Naive thymus-derived CD8-positive, alpha-beta T cell (primary cell): ENCODE measurements at places on chromosomes 6 and 20. TPM values are rescaled to one million over a fixed set of nuclear protein-coding genes. Genes with fewer than 3 reads are reported as not detected.

The SLC24A3 gene
- polyA plus RNA-seq, result not detected

The SRSF12 gene
- 0.05 TPM for polyA plus RNA-seq

The RCAN2 gene
- not detected for polyA plus RNA-seq

The DNAJC5 gene
- polyA plus RNA-seq, result 7.1 TPM

The SLC35F1 gene
- not detected for polyA plus RNA-seq

The NOX3 gene
- polyA plus RNA-seq, result not detected

The MYCT1 gene
- polyA plus RNA-seq, result not detected

The COL21A1 gene
- not detected for polyA plus RNA-seq

The EBF4 gene
- polyA plus RNA-seq, result 0.88 TPM

The HLA-DQB1 gene
- polyA plus RNA-seq, result 22.9 TPM

The SMLR1 gene
- not detected for polyA plus RNA-seq

The SLPI gene
- polyA plus RNA-seq, result not detected

The ZNF335 gene
- 13.2 TPM for polyA plus RNA-seq
